ENCODE measurements at places on chromosomes 7 and 10. TPM values are rescaled to one million over a fixed set of nuclear protein-coding genes. Genes with fewer than 3 reads are reported as not detected.

The LRRD1 gene
- total RNA-seq: not detected

The MALSU1 gene
- total RNA-seq: 83.8 TPM

The FEZF1 gene
- not detected for total RNA-seq

The LRRC18 gene
- total RNA-seq: not detected

The TAS2R4 gene
- total RNA-seq: 1.1 TPM

The ADAM12 gene
- total RNA-seq: 40.8 TPM

The NAT16 gene
- total RNA-seq: under 0.01 TPM

The TACR2 gene
- total RNA-seq: 0.12 TPM

The CPA4 gene
- 8.2 TPM for total RNA-seq

The OR6V1 gene
- not detected for total RNA-seq

The ARHGEF5 gene
- 1.3 TPM for total RNA-seq

The MDH2 gene
- total RNA-seq: 42.7 TPM

The XRCC2 gene
- total RNA-seq: 1.6 TPM

The PGAM2 gene
- total RNA-seq: 0.33 TPM

The NPVF gene
- total RNA-seq: not detected

The ACTR3C gene
- total RNA-seq: 1.5 TPM

The EVX1 gene
- not detected for total RNA-seq

The STEAP1B gene
- 23.6 TPM for total RNA-seq

The FBXL13 gene
- 1.2 TPM for total RNA-seq

The SPAM1 gene
- not detected for total RNA-seq

The HGF gene
- total RNA-seq: 101 TPM

The DRGX gene
- total RNA-seq: not detected

The SOSTDC1 gene
- total RNA-seq: not detected

The AGR3 gene
- total RNA-seq: not detected

The MET gene
- 128 TPM for total RNA-seq

The KCND2 gene
- 2.0 TPM for total RNA-seq

The SPDYE5 gene
- total RNA-seq: 0.12 TPM

The WDR86 gene
- total RNA-seq: not detected

The VIM gene
- 6,217 TPM for total RNA-seq

The RBP4 gene
- not detected for total RNA-seq

The FAM25G gene
- total RNA-seq: not detected

The ACTL6B gene
- not detected for total RNA-seq

The THAP5 gene
- total RNA-seq: 30.7 TPM

The CALD1 gene
- 609 TPM for total RNA-seq

The AKR1D1 gene
- total RNA-seq: not detected

The ADCY1 gene
- total RNA-seq: 0.33 TPM

The SLC18A2 gene
- not detected for total RNA-seq

The DNAJC12 gene
- 2.8 TPM for total RNA-seq

The ABCC2 gene
- 0.75 TPM for total RNA-seq

The VWA2 gene
- not detected for total RNA-seq

The CYP2C19 gene
- total RNA-seq: not detected

The KIF5B gene
- total RNA-seq: 192 TPM

The APBB1IP gene
- 0.37 TPM for total RNA-seq

The ANKRD1 gene
- total RNA-seq: 1.00 TPM

The CPA2 gene
- total RNA-seq: not detected

Data from uterine smooth muscle cell (primary cell).